Posterior vena cava (tissue), 2 donors: ENCODE measurements at places on chromosomes 3 and 15. TPM values are rescaled to one million over a fixed set of nuclear protein-coding genes. Genes with fewer than 3 reads are reported as not detected.

- DNase-seq, result no peak
Observed at GRCh38 chr3:123587401-123587800, 2.5 kb upstream of the HACD2 start.

- no peak for DNase-seq
Observed at GRCh38 chr3:79922633-79923032, 154.8 kb upstream of the ROBO1 start.

GRCh38 chr3:120088622-120089021 is 5.6 kb downstream of the GSK3B start:
- DNase-seq, result no peak

DNA sequence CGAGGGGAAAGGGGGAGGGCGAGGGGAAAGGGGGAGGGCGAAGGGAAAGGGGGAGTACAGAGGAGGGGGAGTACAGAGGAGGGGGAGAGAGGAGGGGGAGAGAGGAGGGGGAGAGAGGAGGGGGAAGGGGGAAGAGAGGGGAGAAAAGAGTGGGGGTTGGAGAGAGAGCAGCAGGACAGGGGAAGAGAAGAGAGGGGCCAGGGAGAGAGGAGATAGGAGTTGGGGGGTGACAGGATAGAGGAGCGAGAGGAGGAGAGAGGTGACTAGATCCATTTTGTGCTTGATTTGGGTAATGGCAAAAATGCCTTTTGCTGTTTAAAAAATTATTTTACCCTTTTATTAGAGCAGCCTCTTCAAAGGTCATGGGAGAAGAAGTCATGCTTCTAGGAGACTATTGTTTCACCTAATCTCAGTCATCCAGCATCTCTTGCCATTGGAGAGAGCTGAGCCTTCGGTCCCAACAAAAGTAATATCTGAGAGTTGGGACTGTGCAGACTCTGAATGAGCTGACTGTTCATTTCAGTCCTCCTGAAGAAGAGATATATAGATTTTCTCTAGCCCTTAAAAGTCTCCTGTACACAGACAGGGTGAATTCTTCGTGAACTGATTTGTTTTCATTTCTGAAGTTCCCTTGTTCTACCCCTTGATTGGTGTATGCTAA is 15.1 kb upstream of the TOP2B start:
- no peak for DNase-seq

DNA sequence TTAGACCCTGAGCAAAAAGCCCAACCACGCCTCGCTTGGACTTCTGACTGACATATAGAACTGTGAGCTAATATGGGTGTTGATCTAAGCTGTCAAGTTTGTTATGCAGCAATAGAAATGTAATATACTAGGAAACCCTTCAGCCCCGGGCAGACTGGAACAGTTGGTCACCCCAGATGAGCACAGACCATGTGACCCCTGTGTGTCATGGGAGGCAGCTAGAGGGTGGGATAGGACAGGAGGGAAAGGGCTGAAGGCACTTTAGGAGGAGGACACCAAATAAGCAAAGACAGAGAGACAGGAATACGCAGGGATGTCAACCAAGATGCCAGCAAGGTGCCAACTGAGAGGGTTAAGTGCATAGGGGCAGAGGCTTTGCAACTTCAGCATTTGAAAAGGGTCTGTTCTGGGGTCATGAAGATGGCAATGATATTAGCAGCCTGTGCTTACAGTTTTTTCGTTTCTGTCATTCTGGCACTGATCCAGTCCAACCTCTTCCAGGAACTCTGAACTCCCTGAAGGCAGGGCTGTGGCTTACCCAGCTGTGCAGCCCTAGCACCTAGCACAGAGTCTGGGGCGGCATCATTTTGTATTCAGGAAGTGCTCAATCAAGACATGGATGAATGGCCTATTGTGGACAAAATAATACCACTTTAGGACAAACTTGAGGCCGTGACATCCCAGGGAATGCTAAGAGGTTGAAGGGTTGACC is 51.4 kb downstream of the HES1 start:
- DNase-seq, result no peak

DNA sequence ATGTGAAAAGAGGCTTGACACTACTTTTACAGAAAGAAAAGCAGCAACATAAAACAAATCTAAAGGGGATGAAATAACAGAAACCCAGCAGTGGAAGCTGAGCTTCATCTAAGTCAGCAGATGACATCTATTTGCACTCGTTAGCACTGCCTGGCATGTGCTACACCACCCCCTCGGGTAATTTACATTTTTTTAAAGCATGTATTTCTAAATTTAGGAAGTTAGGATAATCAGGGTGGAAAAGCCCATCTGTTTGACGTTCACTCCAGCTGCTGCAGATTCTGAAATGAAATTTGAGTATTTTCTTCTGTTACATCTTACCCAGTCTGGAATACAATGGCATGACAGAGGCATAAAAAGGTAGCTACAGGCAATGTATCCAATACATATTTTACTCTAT is 20.7 kb downstream of the IGSF11 start:
- no peak for DNase-seq

DNA sequence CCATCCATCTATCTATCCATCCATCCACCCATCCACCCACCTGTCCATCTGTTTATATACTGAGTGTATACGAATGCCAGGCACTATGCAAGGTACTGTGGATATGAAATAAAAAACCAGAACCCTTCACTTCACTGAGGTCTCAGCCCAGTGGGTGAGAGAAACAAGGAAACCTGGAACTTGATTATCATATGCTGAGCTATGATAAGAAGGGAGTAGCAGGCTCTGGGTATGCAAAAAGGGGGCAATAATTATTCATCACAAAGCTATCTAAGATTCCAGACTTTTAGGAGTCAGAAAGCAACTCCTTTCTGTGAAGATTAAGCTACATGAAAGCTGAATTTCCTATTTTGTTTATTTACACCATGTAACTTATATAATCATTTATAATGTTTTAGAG is 327.7 kb upstream of the IL12A start:
- DNase-seq, result no peak

DNA sequence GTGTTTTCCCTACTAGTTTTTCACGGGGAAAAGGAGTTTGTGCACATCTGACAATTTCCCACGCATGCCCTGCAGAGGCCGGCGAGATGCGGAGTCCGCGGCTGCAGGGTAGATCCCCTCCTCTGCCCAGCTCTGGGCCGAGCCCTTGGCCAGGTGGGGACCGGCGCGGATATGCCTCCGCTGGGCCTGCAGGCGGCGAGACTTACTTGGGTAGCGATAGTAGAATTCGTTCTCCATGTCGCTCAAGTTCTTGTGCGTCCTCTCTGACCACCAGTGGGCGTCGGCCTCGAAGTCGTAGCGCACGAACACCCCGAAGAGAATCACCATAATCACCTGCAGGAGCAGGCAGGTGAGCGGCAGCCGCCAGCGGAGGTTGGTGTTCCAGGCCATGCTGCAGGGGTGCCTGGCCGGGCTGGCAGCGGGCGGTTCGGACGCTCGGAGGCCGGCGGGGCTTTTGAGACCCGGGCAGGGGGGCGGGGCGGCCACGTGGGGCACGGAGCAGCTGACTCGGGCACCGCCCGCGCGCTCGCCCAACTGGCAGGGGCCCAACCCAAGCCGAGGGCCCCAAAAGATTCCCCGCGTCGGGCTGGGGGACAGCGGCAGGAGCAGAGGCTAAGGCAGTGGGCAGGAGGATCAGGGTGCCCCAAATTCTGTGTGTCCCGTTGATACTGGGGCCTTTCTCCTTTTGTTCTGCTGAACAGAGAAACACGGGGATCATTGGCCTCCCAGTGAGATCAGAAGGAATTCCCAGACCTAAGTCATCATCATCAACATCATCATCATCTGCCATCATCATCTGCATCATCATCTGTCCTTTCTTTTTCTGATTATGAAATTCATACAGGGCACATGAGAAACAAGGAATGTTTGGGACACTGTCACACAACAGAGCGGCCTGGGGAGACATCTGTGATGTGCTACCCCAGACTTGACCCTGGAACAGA is at the start of gene RHCG:
RHCG (minus strand) TSS at position 429 of the 944 bp plus-strand sequence; CDS start at position 390, 39 bp downstream.
- peak; percentile 77 for DNase-seq

- DNase-seq, result no peak
Observed at GRCh38 chr3:173913397-173913796, 515.9 kb downstream of the NLGN1 start.

DNA sequence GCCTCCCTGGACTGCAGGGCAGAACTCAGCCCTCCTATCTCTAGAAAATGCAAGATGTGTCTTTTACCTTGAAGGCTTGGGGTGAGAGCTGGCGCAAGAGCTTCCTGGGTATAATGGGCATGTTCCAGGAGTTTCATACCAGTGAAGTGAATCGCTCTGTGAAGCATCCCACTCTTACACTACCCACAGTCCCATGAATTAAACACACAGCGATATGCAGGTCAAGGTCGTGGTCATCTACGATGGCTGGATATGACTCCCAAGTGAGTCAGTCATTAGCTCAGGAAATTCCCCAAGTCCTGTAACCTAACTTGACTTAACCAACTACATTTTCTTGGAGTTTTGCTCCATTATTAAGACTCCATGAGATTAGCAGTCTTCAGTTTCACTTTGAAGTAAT is 439.7 kb downstream of the NTRK3 start:
- no peak for DNase-seq

GRCh38 chr3:126994661-126995245 is 11.8 kb downstream of the PLXNA1 start:
- no peak for DNase-seq

DNA sequence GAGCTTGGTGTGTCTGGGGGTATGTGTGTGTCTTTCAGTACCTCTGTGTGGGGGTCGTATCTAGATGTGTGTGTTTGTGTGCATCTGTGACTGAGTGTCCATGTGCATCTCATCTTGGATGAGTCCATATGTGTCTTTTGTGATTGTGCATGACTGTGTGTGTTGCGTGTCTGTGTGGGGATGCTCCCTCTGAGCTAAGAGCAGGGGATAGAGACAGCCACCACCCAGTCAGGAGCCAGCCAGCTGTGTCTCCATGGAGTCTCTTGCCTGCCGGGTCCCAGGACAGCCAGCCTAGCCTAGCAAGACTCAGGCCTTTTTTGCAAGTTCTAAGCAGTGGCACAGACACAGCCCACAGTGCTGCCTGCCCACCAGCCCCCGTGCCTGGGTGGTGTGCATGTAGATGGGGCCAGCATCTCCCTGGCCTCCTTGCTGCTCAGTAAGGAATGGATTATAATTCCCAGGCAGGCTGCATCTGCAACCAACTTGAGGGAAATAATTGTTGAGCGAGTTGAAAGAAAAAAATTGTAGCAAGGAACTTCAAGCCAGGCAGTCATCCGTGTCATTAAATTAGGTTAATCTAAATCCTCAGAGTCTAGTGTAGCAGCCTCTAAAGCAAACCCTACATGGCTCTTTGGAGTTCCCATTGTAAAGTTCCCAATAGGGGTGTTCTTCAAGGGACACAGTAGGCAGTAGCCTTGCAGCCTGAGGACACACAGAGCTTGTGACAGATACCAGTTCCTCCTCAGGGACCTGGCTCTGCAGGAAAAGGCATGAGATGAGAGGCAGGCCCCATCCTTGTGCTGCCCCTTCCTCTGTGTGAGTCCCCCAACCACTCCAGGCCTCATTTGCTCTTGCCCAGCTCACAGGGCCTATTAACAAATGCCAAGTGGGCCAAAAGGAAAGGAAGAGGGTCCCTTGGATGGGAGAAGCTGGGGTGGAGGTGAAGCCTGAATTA is 35.9 kb upstream of the MRPS22 start:
- DNase-seq, result no peak

GRCh38 chr3:194124193-194124592 is 11.8 kb upstream of the HES1 start:
- DNase-seq, result peak; percentile 6

- no peak for DNase-seq
Observed at GRCh38 chr15:93302080-93302765, 213.2 kb upstream of the RGMA start.

DNA sequence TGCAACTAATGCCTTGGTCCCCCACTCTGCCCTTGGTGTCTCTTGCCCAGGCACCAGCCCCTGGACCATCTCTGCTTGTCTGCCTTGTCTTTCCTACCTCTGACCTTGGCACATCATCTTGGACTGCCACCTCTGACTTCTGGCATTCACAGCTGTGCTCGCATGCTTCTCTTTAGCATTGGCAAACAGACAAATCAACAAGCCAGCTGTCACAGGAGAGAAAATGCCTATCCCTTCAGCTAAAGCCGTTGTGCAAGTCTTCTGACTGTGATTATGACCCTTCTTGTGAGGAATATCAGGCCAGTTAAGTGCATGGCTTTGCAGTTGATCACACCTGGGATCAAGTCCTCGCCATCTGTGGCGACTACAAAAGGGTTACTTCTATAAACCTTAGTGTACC is 84.6 kb downstream of the PRICKLE2 start:
- no peak for DNase-seq

DNA sequence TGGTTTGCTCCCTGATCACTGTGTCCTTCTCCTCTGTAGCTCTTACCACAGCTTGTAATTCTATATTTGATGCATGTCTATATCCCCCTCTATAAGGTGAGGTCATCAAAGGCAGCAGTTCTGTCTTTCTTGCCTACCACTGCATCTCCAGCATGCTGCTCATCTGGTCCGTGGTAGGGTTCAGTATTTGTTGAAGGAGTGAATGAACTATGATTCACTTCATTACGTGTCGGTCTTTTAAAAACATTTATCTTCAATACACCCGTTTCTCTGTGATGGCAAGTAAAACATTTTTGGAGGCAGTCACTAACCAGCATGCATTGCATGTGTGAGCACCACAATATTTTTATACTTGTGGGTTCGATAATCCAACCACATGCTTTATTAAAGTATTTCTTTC is 27.6 kb downstream of the CHST14 start:
- no peak for DNase-seq

DNA sequence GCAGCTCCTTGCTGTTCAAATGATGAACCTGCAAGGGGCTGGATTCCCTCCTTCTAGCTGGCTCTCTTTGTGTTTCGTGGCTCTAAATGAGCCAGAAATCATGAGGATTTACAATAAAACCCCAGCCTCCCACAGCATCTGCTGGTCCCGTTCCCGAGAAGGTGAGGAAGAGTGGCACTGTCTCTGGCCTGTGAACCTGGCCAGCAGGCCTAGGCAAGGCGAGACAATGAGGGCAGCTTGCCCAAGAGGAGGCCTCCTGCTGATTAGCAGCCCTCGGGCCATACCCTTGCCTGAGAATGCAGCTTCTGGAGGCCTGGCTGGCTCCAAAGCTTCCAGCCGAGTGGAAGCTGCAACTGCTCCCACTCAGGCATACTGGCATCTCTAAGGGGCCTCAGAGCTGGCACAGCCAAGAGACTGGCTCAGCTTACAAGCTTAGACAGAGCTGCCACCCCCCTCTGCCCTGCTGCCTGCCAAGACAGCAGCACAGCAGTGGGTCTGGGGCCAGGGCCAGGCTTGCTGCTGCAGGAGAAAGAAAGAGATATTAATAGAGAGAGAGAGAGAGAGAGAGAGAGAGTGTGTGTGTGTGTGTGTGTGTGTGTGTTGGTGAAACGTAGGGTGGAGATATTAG is 76.5 kb downstream of the HMG20A start:
- DNase-seq, result no peak

DNA sequence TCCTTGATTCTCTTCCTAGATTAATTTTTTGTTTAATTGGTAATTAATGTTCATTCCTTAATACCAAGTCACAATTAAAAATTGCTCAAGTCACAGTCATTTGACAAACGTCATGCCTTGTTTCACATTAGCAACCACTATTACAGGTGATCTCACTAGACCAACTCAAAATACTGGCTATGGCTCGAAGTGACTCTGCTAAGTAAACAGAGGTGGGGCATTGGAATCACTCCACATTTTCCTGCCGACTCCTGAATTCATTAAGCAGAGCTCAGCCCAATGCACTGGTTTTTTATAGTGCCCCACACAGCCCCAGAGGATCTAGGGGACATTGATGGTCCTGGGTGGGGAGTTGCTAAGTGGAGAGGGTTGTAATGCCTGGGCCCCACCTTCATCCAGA is 201.2 kb upstream of the NSMCE3 start:
- DNase-seq, result no peak

Gene WDR72
- not detected for total RNA-seq

Gene C2CD4A
- not detected for total RNA-seq

Gene ADCY5
- 41.1 TPM for total RNA-seq

Gene STRA6
- not detected for total RNA-seq

Gene WDR93
- not detected for total RNA-seq

Gene ARL8B
- 63.0 TPM for total RNA-seq

Gene POPDC2
- total RNA-seq, result 7.0 TPM

Gene TMEM158
- 16.6 TPM for total RNA-seq
